Renal cortical epithelial cell (primary cell): ENCODE measurements at places on chromosomes 2 and 18.
A peak's percentile ranks its signal among the peaks of the same experiment; 100 is the strongest.

GRCh38 chr2:76445880-76446279 is 735.2 kb upstream of the GCFC2 start:
- DNase-seq: no peak

- DNase-seq: no peak
These were observed 51.0 kb upstream of the THOC1 start for GRCh38 chr18:318791-319291.

DNA sequence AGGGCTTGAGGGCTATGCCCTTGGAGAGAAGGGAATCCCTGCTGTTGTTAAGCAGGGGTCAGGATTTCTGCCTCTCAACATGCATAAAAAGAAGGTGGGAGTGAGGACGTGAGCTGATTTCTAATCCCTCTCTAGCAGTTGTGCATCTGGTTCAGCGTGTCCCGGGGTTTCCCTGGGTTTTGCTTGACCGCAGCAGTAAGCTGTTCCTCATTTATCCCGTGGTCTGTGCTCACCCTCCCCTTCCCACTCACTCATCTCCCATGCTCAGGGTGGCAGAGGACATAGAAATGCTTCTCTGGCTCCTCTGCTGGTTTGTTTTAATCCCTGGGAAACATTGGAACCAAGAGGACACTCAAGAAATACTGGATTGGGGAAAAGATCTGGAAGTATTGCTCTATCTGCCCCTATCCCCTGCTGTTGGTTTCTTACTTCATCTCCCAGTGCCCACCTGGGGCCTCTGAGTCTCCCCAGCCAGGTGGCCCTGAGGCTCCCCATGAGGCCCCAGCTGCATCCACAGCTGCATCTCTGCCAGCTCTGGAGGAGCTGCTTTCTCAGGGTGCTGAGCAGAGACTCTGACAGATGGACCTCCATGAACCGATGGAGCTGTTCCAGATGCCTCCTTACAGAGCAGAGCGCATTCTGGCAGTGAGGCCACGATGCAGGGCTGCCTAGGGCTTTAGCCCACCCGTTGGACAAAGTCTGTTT is 36.1 kb downstream of the TET3 start:
- DNase-seq: no peak

DNA sequence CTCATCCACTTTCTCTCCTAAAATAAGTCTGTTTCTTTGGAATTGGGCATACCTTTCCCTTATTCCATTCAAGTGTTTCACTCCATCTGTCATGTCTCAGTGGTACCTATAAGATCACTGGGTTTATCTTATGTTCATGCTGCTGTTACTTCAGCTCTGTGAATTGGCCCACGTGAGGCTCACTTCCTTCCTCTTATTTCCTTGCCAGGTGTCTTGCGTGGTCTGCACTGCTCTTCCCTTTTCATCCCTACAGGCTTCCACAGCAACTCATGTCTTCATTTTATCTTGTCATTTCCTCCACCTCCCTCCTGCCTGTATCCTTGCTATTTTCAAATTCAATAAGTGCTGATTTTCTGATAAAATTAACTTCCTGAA is 159.1 kb upstream of the ALPP start:
- no peak for DNase-seq

GRCh38 chr18:46333431-46334135 is 229.4 kb downstream of the HAUS1 start:
- DNase-seq: no peak

GRCh38 chr2:235161565-235161964 is 209.7 kb downstream of the SH3BP4 start:
- DNase-seq: no peak

GRCh38 chr18:56468396-56468795 is 170.0 kb downstream of the TXNL1 start:
- DNase-seq: no peak

DNA sequence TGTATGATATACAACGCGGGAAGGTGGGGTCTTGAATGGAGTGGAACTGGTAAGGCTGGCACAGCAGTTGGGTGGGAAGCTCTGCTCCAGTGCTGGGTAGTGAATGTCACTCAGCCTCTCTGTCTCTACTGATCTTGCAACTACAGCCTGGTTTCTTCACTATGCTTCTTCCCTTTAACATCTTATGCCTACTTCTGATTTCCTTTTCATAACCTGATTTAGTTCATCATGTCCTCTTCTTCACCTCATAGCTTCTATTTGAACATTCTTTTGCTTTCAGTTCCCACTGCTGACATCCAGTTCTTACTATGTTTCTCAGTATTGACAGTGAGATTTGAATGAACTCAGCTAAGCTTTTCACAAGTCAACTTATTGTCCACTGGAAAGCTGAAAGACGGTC is 286.2 kb downstream of the ARL6IP6 start:
- DNase-seq: no peak

GRCh38 chr18:38576349-38576748 is 1010.8 kb upstream of the CELF4 start:
- DNase-seq: no peak

DNA sequence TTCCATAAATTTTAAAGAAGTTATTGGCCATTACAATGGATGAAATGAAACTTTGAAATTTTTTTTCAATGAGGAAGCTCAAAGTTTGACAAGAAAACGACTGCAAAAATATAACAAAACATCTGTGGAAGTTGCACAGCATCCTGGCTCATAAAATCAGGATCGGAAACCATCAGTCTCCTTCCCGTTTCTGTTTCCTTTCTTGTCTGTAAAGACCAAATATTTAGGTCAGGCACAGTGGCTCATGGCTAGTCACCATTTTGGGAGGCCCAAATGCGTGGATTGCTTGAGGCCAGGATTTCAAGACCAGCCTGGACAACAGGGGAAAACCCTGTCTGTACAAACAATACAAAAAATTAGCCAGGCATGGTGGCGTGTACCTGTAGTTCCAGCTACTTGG is 27.6 kb upstream of the SSB start:
- DNase-seq: no peak

- DNase-seq: no peak
These were observed 76.9 kb upstream of the PMAIP1 start for GRCh38 chr18:59822612-59823550.

- peak; percentile 4 for DNase-seq
These were observed 223.4 kb downstream of the WDPCP start for GRCh38 chr2:63364866-63365265.

DNA sequence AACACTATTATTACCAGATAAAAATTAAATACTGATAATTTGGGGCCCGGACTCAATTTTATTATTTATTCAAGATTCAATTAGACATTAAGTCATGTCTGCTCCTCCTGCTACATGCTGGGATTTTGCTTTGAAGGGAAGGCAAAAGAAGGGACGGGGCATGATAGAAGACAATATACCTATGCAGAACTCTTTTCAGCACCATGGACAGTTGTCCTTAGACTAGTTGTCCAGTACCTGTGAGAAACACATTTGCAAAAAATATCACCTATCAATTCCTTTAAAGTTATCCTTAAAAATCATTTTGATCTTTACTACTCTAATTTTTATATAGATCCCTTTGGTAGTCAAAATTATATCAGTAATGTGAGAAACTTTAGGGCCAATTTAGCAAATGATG is 100.2 kb upstream of the SULT1C3 start:
- peak; percentile 33 for DNase-seq

- DNase-seq: no peak
These were observed 16.0 kb downstream of the PDCD1 start for GRCh38 chr2:241842620-241843211.

GRCh38 chr2:46810195-46810594 is 105.4 kb downstream of the MCFD2 start:
- no peak for DNase-seq

GRCh38 chr2:207869784-207870778 is 100.4 kb upstream of the FZD5 start:
- DNase-seq: peak; percentile 99

DNA sequence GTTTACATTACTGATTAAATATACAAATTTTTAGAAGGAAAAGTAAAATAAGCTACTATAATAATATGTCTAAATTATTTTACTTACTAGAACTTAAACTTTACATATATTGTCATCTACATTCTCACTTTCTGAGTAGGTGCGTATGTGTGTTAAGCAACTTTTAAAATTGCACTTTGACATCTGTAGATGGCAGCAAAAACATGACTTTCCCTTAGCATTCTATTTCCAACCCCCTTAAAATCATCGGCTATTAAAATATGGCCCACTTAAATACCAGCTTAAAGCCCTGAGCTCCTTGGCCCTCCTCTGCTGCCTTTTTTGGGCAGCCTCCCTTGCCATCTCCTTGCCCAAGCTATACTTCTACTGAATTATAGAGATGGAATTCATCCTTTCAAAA is 78.0 kb downstream of the UPP2 start:
- DNase-seq: peak; percentile 39

- DNase-seq: no peak
These were observed 82.6 kb upstream of the LYPD1 start for GRCh38 chr2:132752421-132753206.

DNA sequence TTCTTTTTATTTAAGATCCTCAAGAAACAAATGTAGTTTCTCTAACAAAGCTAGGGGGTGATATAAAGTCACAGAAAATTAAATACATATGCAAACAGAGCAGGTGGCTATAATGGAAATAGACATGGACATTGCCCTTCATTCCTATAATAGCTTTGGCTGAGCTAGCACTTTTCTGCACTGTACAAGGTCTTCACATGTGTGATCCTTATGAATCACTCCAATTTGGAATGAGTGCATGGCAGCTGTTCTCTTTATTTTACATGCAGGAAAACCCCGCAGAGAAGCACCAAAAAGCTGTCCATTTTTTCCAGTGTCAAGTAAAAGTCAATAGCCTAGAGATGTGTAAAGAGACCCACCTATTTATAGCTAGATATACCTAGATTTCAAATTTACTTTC is 747.4 kb upstream of the SLC8A1 start:
- DNase-seq: no peak

DNA sequence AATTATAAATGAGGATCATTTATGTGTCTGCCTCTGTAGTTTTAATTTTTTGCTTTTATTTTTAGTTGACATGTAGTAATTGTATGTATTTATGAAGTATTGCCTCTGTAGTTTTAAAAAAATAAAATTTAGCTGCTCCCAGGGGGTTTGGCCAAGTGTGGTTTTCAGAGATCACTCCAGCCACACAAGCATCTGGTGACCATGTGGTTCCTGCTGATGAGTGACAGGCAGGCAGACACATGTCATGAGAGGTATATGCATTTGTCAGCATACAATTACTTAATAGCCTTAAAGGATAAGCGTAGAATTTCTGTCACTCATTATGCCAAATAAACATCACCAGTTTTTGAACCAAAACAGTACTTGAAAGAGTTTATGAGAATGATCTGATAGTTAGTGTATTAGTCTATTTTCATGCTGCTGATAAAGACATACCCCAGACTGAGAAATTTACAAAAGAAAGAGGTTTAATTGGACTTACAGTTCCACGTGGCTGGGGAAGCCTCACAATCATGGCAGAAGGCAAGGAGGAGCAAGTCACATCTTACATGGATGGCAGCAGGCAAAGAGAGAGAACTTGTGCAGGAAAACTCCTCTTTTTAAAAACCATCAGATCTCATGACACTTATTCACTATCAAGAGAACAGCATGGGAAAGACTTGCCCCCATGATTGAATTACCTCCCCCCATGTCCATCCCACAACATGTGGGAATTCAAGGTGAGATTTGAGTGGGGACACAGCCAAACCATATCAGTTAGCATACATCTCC is 29.6 kb downstream of the MREG start:
- no peak for DNase-seq

- DNase-seq: no peak
These were observed 7.5 kb upstream of the TUBA4A start for GRCh38 chr2:219261024-219261855.

DNA sequence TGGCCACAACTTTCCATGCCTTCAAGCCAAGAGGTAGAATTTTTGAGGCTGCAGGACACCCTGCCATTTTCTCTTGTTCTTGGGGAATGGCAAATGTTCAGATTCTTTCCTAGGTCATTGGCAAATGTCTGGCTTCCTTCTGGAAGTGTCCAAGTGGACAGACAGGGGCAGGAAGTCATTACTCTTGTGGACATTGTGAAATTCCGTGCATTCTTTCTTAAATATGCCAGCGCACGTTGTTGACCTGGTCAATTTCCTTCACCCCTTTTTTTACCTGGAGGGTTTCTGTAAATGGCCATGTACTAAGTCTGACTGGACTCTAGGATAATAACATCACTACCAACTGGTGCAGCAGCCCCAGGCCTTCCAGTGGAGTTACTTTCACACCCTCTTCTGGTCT is 13.9 kb downstream of the ASB18 start:
- peak; percentile 6 for DNase-seq

- DNase-seq: peak; percentile 60
These were observed 776 bp upstream of the KLF7 start for GRCh38 chr2:207166349-207167098.

GRCh38 chr18:10783941-10784340 is 258.1 kb downstream of the NAPG start:
- no peak for DNase-seq

DNA sequence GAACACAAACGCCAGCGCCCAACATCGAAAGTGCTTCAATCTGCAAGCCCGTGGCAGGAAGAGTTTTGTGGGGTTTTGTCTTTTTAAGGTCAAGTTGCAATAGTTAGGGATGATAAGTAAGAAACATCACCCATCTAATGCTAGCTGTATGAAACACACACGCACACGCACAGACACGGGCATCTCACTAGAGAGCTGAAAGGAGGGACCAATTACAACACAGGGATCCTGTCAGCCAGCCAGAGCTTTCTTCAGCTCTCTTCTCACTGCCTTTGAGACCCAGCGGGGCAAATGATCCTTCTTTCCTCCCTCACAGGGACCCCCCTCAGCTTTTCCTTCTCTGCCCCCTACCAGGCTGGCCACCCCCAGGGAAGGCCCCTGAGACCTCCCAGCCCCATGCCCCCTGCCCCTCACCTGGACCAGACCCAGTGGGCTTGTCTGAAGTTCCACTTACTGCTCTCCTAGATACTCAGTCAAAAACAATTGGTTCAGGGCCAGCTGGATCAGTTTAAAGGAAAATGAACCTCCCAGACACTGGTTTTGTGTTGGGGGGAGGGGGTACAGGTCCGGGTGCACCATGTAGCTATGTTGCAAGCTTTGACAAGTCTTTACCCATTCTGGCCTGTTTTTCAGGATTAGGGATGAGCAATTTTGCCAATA is 17.9 kb downstream of the CYP26B1 start:
- DNase-seq: no peak

DNA sequence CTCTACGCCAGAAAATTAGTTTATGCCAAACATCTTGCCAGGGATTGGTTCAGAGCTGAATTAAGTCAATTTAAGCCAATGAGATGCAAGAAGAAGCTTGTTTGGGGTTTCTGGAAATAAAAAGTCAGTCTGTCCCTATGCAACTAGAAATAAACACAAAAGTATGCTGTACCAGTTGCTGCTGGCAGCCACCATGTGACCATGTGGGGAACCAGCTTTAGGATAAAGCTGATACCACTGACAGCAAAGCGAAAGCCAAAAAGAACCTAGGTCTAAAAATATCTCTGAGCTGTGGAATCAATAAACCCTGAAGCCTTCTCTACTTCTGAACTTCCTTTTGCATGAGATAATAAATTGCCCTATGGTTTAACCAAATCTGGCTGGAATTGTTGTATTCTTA is 181.8 kb upstream of the PARD3B start:
- no peak for DNase-seq
